ENCODE measurements at places on chromosomes 2 and 18.

DNA sequence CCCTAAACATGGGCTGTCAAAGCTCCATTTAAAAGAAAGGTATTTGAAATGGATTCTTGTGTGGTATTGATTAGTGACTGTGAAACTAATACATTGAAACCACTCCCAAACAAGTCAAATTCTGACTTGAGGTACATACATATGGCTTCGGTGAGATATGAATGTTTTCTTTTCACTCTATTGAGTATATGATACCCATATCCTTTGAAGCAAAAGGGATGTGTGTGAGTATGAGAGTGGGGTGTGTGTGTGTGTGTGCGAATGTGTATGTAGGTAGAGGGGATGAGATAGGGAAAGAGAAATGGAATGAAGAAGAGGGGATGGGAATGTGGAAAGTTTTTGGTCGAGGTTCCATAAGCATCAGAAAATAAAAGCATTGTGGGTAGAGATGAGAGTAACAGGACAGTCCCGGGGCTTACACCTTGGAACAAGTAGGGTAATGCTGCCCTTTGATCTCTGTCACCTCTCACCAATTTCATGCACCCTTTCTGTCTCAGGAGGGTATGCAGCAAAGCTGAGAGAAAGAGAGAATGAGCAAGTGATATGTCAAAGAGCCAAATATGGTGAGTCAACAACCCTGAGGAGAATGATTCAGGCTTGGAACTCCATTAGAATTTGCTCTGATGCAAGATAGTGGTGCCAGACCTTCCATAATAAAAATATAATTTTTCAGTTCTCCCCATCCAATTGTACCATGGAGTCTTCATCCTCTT, 64.0 kb upstream of the ZEB2 start:
- DNase-seq = no peak

DNA sequence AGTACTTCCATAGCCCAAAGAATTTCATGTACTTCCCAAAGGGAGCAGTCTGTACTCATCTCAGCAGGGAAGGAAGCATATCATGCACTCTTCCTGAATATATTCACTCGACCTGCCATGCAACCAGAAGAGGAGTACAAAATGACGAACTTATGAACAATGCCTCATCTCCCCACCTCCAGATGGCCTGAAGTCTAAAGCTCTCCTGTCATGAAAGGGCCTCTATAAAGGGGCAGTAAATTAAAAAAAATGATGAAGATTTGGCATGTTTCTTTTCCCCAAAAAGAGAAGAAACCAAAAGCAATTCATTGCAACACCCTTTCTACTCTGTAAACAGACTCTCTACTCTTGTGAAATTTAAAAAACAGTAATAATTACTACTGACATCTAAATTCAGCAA, 1601.1 kb downstream of the LRP1B start:
- DNase-seq = peak; percentile 61

GRCh38 chr2:17593841-17594491, 53.5 kb downstream of the VSNL1 start:
- no peak for DNase-seq

GRCh38 chr2:137715731-137716191, 248.5 kb upstream of the HNMT start:
- DNase-seq = no peak

- DNase-seq = no peak
These were observed 149.1 kb downstream of the SLC8A1 start for GRCh38 chr2:40302751-40303325.

- DNase-seq = no peak
These were observed 74.5 kb downstream of the TMEM185B start for GRCh38 chr2:120148669-120149068.

DNA sequence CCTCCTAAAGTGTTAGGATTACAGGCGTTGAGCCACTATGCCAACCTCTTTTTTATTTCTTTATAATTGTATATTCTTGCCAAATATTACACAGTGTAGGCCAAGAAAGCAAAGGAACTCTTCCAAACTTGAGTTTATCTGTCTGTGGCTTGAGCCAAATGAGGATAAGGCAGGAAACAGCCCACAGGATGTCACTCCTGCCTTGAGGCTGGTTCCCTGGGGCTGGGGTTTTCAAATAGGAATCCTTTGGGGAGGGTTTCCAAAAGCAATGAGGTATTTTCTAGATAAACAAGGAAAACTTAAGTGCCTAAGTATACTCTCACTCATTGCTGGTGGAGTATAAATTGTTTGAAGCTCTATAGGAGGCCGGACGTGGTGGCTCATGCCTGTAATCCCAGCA, 56.4 kb downstream of the ADCY3 start:
- no peak for DNase-seq

DNA sequence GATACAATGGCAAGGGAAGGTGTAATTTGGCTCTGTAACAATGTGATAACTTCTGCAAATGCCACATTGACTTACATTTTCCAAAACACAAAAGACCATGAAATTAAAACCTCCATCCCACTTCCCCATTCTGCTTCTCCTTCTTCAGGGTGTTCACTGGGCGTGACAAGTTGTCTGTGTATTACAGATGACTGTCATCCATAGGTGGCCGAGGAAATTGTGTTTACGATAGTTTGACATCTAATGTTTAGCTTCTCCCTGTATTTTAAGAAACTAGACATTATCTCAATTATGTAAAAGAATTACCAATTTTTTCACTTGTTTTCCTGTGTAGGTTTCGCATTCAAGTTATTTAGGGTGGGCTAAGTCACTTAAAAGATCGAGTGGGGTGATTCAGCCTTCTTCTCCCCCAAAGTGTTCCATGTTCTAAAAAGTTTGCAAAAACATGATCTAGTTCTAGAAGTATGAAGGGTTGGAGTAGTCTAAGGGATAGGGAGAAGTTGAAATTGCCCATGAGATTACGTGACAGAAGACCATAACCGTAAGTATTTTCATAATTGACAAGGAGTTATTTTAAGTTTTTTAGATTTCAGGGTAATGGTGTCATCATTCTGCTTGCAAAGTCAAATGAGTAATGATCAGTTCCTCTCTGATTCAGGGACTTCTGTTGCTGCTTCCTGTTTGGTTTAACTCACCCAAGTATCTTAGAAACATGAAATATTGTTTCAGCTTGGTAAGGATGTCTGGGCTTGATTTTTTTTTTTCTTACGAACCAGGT, 25.2 kb upstream of the CYTIP start:
- DNase-seq = no peak

DNA sequence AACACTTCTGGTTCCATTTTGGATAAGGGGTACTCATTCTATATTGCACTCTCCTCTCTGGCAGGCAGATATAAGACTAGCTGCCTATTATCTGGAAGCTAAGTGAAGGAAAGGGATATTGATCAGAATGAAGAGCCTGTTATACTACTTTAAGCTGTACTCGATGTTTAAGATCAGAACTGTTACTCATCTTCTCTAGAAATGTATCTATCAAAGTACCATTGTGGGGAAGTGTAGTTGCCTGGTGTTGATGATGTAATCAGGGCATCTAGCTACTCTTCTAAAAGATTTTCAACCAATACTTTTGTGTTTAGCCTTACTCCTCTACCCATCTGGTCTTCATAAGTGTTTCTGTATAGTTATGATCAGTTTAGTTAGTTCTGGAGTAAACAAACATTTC, 5.8 kb downstream of the CAMKMT start:
- no peak for DNase-seq

DNA sequence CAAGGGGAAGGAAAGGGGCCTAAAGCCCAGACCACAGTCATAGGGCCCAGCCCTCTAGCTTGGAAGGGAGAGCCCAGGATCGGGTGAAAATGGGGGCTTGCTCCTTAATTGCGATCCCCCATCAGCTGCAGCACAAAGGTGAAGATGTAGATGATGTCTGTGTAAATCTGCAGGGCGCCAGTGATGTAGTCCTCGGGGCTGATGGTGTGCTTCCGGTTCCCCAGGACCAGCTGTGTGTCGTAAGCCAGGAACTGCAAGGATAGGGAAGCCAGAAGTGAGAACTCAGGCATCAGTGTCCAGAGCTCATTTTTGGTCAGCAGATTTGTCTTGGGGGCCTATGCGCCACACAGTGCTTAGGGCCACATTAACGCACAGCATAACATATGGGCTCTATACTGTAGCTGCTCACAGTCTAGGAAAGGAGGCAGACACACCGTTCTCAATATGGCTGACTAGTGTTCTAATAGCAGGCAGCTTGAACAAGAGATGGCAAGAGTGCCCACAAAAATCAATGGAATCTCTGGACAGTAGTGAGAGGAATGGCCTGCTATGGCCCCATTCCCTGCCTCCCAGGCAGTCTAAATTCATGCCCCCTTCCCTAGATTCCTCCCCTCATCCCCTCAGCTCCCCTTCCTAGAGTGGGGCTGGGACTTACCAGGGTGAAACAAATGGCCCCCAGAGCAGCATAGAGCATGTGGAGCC, 5.2 kb downstream of the PNKD start:
- DNase-seq = no peak

- DNase-seq = no peak
These were observed 7.8 kb downstream of the SCYGR2 start for GRCh38 chr2:227606476-227606875.

DNA sequence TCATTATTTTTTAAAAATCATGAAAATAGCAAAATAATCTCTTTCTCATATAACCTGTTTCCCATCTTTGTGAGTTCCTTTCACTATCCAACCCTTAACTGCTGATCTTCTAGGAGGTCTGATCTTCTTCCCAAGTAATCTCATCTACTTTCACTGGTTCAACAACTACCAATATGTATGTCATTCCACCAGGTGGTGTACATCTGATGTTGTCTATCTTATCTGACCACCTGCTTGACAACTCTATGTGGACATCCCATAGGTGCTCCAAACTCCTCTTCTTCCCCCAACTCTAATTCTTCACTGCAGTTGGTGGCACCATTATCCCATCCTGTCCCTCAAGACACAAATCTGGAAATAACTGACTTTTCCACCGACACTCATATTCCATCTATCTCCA, 62.5 kb downstream of the FAM228A start:
- no peak for DNase-seq

DNA sequence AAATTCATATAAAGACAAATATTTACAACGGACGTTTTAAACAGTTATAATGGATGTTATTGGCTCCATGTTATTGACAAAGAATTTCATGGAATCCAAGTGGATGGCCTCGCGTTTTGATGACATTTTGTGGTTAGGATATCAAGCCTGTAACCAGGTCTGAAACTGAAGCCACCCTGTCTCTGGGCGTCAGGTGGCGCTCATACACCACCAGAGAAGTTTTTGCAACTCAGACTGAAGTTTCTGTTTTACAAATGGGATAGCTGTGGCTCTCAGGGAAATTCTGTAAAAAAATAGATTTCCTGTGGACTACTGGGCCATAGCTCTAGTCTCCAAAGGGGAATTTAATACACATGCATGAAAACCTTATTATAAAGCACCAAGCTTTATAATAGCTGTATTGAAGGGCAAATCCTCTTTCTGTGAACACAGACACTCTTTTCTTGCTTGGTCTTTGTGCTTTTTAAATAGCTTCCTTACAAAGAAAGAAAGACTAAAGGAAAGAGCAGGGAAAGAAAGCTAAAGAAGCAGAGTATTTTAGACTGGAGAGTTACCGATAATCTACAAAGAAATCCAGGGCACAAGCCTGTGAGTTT, 86.7 kb downstream of the C18orf54 start:
- peak; percentile 71 for DNase-seq

GRCh38 chr18:79975043-79975442, 10.6 kb downstream of the HSBP1L1 start:
- no peak for DNase-seq

DNA sequence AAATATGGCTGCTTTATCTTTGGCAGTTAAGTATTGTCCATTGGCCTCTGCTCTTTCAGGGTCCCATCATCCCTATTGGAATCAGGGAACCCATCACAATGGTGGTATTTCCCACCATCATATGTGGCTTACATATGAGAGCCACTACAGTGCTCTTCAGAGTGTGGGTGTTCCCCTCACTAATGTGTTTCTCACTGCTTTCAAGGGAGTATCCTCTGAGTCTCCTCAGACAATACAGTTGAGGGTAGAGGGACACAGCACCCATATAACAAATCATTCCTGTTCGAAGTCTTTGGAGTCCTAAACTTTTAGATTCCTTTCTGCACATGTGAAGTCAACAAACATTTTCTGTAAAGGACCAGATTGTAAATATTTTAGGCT, 48.8 kb upstream of the DNAJC10 start:
- DNase-seq = no peak

- DNase-seq = no peak
These were observed 144.7 kb downstream of the RNF144A start for GRCh38 chr2:7061921-7062320.

GRCh38 chr18:24831081-24831480, 370.6 kb downstream of the HRH4 start:
- peak; percentile 43 for DNase-seq

DNA sequence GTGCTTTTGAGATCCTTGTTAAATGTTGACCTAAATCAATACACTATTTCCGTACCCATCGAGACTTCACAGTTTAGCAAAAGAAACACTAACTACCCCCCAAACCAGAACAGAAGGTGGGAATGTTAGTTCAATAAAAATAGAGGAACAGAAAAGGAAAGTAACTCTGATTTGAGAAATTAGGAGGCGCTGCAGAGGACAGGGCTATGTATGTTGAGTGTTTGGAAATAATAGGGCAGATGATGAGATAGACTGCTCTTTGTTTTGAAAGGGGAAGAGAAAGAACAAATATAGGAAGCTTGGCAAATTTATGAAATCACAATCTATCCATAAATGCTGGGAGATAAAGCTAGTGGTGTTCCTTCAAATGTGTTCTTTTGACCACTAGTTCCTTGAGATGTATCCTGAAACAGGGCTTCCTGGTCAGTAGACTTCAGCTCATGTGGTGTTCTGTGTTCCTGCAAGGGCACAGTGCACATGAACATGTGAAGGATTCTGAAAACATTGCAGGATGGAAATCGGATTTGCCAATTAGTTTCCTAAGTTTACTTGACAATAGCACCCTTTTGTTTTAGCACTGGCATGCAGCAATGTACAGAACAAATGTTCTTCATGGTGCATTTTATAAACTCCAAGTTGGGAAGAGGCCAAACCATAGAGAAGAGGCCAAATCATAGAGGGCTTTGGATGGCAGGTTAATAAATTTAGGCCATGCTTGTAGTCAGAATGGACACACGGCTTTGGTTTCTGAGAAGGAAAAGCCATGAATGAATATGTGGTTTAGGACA, 39.8 kb downstream of the RHBDD1 start:
- DNase-seq = no peak

GRCh38 chr2:110674620-110675555, 3.0 kb downstream of the BUB1 start:
- peak; percentile 2 for DNase-seq

DNA sequence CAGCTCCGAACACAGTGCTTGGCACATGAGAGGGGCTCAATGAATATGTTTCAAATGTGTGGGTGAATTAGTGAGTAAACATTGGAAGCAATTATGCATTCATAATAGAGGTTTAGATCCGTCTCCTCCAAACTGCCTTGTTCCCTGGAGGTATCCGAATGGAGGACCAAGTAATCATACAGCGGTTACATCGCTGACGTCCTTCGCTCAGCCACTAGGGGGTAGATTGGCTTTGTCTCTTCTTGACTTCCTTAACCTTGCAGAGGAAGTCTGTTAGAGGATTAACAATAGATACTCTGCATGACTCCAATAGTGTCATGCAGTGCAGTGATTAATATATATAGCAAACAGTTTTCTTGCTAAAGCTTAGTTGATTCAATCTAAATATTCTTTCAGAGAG, 517.0 kb downstream of the PTPRM start:
- DNase-seq = peak; percentile 96

Measured in NCI-H69 (cell line).